ENCODE measurements at places on chromosomes 11 and 22. TPM values are rescaled to one million over a fixed set of nuclear protein-coding genes. Genes with fewer than 3 reads are reported as not detected.
A peak's percentile ranks its signal among the peaks of the same experiment; 100 is the strongest.

GRCh38 chr11:33701302-33702230, 940 bp upstream of the C11orf91 start:
- H3K36me3 ChIP-seq = peaks cover 12% of the 10 kb centered on the region
- peaks cover 12% of the 10 kb centered on the region for H3K27me3 ChIP-seq
- DNase-seq = no peak

DNA sequence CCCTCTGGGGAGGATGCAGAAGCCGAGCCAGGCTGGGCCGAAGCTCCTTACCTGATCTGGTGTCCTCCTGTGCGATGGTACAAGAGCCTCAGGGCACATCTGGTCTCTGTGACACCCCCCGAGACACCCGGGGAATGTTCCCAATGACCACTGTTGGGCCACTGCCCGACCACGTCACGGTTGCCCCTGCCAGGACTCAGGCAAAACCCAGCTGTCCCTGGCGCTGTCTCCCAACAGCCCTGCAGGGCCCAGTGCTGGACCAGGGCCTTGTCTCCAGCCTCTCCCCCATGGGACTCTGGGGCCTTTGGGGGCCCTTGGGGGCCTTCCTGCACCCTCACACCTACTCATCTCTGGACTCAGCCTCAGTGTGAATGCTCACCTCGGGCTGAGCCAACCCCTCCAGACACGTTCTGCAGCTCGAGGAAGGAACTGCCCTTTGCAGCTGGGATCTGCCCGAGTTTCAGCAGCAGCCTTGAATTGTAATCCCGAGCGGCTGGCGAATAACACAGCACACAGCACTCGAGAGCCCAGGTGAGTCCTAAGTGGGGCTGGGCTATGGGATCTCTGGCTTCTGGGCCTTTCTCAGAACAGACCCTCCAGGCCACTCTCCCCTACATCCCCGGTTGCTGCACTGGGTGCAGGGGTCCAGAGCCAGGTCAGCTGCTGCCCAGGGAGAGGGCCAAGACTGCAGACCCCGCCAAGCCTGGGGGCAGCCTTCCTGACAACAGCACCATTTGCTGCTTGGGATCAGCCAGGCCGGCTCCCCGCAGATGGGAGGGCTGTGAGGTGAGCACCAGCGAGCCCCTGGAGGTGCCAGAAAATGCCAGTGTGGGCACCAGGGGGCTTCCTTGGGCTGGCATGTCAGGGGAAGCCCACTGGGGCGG, 39.8 kb downstream of the RTN4R start:
- no peak overlapping the region for H3K27ac ChIP-seq
- no peak for DNase-seq
- H3K4me3 ChIP-seq = no peak overlapping the region

The STT3A gene
- 148 TPM for total RNA-seq

DNA sequence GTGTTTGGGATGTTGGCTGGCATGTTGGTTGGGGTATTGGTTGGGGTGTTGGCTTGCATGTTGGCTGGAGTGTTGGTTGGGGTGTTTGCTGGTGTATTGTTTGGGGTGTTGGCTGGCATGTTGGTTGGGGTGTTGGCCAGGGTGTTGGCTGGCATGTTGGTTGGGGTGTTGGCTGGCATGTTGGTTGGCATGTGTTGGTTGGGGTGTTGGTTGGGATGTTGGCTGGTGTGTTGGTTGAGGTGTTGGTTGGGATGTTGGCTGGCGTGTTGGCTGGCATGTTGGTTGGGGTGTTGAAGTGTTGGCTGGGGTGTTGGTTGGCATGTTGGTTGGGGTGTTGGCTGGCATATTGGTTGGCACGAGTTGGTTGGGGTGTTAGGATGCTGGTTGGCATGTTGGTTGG, 24.5 kb downstream of the OTUB1 start:
- no peak overlapping the region for H3K4me3 ChIP-seq
- no peak for DNase-seq
- no peaks in the 10 kb centered on the region for H3K36me3 ChIP-seq
- H3K27me3 ChIP-seq = no peaks in the 10 kb centered on the region
- no peak overlapping the region for H3K27ac ChIP-seq
- peaks cover 16% of the 10 kb centered on the region for H3K4me1 ChIP-seq

- peak; percentile 91 for DNase-seq
- peak within 1 kb of the TSS; percentile 96 for H3K27ac ChIP-seq
- no peaks in the 10 kb centered on the region for H3K27me3 ChIP-seq
- H3K36me3 ChIP-seq = peaks cover 45% of the 10 kb centered on the region
Measured at GRCh38 chr11:46381048-46381818, at the start of gene MDK. TSS of gene MDK (plus strand) at chr11:46381669. CDS start at chr11:46382058, 389 bp downstream.

The PIWIL4 gene
- total RNA-seq = 10.2 TPM

GRCh38 chr11:18699848-18700261, 1.3 kb downstream of the TMEM86A start:
- no peak for DNase-seq
- H3K4me3 ChIP-seq = no peak overlapping the region
- H3K4me1 ChIP-seq = peaks cover 9% of the 10 kb centered on the region
- no peaks in the 10 kb centered on the region for H3K36me3 ChIP-seq
- peaks cover 21% of the 10 kb centered on the region for H3K27me3 ChIP-seq

Measured in K562 (cell line).